ENCODE measurements at places on chromosomes 1 and 21. TPM values are rescaled to one million over a fixed set of nuclear protein-coding genes. Genes with fewer than 3 reads are reported as not detected.

TXLNA gene
- total RNA-seq, result 58.0 TPM

FCRL5 gene
- not detected for total RNA-seq

MX1 gene
- total RNA-seq, result 1.3 TPM

SELENON gene
- total RNA-seq, result 67.0 TPM

GSTM5 gene
- 3.7 TPM for total RNA-seq
